ENCODE measurements at places on chromosomes 16 and 17. TPM values are rescaled to one million over a fixed set of nuclear protein-coding genes. Genes with fewer than 3 reads are reported as not detected.

- ATAC-seq = no peak
Measured at GRCh38 chr16:10421596-10421995, 35.7 kb downstream of the ATF7IP2 start.

DNA sequence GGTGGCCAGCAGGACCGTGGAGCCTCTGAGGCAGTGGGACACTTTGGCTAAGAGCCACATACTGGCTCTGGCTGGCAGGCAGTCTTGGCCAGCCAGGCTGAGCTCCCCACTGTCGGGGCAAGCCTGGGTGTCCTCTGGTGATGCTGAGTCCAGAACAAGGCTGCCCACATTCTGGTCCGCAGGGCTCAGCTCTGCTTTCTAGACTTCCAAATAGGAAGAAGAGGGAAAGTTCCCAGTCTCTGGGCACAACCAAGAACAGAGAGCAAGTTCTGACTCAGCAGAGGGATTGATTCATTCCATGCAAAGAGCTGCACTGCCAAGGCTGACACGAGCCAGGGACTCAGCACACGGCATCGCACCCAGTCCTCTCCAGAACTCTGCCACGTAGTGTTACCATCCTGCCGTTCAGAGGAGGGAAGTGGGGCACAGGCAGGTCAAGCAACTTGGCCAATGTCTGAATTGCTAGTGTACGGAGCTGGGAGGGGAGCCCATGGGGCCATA, 58.9 kb downstream of the NOS2 start:
- peak; percentile 95 for ATAC-seq

DNA sequence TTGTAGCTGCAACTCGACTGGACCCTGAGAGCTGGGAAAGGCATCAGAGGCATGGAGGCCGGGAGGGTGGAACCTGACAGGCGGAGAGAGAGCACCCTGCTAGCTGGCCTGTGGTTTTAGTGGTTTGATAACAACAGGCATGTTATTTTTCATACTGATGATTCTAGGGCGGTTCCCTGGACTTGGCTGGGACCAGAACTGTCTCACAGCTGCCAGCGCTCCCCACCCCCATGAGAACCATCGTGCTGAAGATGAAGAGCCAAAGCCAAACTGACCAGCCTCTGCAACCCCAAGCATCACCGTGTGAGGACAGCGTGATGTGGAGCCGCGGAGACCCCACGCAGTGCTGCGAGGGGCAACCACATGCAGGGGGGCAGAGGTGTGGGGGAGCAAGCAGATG, 28.5 kb downstream of the MXRA7 start:
- no peak for ATAC-seq

- peak; percentile 28 for ATAC-seq
Measured at GRCh38 chr16:592518-593306, 2.8 kb downstream of the RAB40C start.

DNA sequence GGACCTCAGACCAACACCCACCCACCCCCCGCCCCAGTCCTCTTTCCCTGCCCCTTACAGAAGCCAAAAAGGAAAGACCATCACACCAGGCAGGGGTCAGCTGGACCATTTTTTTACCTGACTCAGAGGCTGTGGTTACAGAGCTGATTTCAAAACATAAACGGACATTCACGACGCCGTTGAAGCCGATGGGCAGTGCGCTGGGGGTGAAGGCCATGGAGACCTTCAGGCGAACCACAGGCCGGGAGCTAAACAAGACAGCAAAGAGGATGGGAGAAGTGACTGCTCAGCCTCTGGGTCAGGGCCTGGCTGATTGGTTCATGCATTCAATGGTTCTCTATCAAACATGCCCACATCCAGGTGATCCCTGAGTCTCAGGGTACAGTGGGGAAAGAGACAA, 24.1 kb downstream of the HASPIN start:
- no peak for ATAC-seq

DNA sequence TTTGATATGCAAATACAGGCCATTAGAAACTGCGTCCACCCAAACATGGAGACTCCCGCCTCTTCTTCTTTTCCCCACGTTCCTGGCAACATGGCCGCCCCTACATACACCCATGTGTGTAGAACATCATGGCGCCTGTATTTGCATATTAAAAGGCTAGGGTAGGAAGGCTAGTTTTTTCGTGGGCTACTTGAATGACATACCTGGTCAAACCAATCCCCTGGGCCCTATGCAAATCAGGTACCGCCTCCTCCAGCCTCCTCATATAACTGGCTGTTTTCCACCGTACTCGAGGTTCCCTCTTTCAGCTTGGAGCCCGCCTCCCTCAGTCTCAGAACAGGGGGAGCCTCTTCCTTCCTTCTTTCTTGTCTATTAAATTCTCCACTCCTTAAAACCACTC, 840 bp upstream of the CD300LB start:
- ATAC-seq = peak; percentile 10

- ATAC-seq = no peak
Measured at GRCh38 chr17:38600416-38600815, 5.3 kb downstream of the SRCIN1 start.

GRCh38 chr16:76900285-76901263, 290.4 kb upstream of the MON1B start:
- no peak for ATAC-seq

Gene P2RX1
- 0.68 TPM for total RNA-seq

Gene AIPL1
- not detected for total RNA-seq

All from esophagus mucosa (tissue), 1 donor.